ENCODE measurements at places on chromosomes 7 and 10.
A peak's percentile ranks its signal among the peaks of the same experiment; 100 is the strongest.

DNA sequence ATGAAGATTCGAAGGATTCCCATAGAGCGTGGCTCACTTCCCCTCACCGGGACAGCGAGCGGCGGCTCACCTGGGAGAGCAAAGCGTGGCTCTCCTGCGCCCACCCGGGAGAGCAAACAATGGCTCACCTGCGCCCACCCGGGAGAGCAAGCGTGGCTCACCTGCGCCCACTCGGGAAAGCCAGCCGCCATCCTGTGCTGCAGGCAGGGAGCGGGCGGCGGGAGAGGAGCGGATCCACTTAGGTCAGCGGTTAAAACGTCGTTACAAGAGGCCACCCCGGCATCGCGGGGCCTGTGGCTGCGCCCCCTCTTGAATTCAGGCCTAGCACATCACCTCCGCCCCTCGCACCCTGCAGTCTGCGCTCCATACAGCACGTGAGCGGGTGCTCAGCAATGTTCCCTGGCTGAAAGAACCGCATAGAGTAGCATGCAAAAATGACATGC is 461 bp upstream of the FIGNL1 start:
- DNase-seq, result peak; percentile 19

DNA sequence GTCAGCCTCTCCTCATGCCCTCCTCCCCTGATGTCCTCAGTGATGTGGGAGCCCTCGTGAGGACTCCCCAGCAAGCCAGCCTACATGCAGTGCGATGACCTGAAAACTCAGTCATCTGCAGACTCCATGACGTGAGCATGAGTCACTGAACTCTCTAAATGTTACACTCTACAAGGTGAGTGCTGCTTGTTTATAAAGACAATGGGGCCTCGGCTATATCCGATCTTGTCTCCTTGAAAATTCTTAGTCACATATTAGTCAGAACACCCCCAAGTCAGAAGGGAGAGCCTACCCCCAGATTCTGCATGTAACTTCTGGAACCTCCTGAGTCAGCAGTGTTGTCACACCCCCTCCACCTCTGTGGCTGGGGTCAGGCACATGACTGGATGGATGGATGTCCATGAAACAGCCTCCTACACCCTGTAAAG is 673.8 kb downstream of the INHBA start:
- no peak for DNase-seq

DNA sequence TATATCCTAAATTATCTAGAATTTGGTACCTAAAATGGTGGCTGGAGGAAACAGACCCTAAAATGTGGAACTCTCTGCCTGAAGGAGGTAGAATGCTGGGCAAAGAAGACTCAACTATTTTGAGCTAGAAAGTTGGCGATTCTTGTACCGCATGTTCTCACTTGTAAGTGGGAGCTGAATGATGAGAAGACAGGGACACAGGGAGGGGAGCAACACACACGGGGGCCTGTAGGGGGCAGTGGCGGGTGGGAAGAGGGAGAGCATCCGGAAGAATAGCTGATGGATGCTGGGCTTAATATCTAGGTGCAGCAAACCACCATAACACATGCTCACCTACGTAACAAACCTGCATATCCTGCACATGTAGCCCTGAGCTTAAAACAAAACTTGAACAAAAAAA is 250.6 kb downstream of the CALN1 start:
- DNase-seq, result no peak

GRCh38 chr7:132049462-132050304 is 493.3 kb upstream of the PODXL start:
- peak; percentile 36 for DNase-seq

GRCh38 chr7:35365523-35365922 is 111.6 kb upstream of the TBX20 start:
- DNase-seq, result no peak

DNA sequence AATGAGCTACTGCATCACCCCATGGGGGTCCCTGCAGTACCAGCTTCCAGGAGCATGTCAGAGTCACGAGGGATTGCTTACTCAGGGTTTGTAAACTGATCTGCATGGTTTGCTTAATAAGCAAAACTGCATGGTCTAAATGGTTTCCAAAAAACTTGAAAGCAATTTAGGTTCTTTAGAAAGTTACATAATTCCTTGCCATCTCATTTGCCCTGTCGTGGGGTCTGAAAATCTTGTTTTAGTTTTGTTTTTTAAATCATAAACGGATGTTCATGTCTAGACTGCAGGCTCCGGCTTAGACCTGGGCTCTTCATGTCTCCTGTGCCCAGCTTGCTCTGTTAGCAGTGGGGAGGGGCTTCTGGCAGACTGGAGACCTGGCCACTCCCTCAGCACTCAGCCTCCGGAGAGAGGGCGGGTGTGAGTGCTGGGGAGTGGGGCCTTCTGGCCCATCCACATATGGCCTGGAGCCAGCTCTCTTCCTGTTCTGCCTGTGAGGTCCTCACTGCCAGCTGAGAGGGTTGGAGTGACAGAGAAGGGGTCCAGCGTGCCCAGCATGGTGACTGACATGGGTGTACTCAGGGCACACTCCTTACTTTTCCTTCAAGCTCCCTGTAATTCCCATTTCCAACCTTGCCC is 17.5 kb downstream of the PRF1 start:
- DNase-seq, result no peak

DNA sequence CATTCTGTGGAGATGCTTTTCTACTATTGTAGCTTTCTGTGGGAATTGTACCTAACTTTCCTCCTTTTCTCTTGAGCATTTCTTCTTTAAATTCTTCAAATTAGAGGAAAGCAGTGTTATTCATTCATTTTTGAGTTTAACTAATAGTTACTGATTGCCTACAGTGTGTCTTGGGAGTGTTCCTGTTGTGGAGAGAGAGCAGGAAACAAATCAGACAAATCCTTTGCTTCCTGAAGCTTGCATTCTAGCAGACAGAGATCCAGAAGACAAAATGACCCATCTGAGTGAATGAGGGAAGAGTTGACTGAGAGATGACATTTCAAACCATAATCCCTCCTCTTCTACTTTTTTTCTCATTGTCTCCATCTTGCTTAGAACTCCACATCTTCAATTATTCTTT is 170.4 kb downstream of the SUGCT start:
- DNase-seq, result no peak

DNA sequence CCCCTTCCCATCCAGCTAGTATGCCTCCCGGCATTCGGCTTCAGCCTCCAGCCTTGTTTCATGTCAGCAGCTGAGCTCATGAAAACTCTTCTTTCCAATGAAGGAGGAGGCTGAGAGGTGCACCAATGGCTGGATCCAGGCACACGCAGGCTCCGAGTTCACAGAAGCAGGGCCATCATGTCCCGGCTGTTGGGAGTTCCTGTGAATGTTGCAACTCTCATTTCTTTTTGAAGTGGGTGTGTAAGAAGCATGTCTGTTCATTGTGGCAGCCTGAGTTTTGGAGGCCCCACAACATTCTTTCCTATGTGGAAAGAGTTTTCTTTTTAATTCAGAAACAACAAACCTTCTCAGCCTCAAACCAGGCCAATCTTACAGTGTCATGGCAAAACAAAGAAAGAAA is 89.7 kb downstream of the PTPRE start:
- no peak for DNase-seq

DNA sequence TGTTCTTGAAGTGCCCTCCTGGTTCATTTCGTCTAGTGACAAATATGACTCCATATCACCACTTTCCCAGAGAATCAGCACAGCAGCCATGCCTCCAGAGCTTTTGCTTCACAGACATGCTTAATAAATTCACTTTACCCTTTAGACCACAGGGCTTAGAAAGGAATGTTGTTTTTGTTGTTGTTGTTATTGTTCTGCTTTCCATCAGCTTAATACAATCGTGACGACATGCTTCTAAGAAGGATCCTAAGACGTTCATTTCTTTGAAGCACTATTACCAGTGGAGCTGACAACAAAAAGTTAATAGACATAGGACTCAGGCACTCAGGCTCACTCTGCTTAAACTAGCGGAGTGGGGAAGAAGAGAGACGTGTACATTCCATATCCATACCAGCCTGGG is 418.6 kb downstream of the KCNMA1 start:
- DNase-seq, result no peak

DNA sequence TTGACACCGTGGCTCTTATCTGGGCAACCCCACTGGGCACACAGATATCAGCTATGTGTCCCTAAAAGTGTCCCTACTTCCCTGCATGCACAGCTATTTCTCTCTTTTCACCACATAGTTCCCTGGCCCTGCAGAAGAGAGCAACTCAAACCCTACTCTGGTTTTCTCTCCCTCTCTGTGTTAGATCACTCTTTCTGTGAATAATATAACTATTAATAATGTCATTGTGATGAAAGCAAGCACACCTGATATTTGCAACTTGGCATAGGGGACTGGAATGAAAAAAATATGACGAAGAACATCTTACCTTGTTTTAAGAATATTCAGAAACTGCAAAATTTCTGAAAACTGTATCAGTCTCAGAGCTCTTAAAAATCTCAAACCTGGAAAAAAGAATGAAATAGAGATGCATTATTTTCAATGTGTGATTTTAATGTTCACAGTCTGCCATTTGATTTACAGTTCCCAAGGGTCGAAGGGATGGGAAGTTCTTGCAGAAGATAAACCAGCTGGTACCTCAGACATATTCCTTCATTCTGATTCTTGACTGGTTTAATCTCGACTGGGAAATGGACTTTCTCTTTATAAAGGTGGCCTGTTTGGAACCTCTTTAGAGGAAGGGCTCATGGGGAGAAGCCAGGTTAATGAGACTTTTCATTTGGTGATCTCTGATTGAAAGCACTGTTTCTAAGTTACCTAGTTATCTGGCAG is 516.8 kb downstream of the KCNMA1 start:
- DNase-seq, result no peak

DNA sequence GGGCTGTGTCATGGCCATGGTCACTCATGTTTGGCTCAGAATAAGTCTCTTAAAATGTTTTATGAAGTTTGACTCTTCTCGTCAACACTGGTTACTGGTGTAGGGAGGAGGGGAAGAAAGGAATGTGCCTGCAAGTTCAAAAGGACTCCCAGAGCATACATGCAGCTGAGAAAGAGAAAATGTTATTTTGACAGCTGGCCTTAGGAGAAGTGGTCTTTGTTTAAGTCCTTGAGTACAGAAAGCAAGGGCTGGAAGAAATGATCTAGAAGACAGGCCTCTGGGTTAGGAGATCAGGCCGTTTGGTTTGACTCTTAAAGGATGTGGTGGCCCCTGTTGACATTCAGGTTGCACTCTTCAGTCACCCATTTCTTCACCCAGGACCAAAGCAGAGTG is 245.5 kb downstream of the REEP3 start:
- no peak for DNase-seq

DNA sequence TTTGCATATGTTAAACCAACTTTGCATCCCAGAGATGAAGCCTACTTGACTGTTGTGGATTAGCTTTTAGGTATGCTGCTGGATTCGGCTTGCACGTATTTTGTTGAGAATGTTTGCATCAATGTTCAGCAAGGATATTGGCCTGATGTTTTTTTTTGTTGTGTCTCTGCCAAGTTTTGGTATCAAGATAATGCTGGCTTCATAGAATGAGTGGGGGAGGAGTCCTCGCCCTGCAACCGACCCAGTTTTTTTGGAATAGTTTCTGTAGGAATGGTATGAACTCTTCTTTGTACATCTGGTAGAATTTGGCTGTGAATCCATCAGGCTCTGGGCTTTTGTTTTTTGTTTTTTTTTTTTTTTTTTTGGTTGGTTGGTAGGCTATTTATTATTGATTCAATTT is 147.9 kb downstream of the AHR start:
- no peak for DNase-seq

GRCh38 chr7:41732436-41732785 is 29.5 kb upstream of the INHBA start:
- DNase-seq, result no peak

DNA sequence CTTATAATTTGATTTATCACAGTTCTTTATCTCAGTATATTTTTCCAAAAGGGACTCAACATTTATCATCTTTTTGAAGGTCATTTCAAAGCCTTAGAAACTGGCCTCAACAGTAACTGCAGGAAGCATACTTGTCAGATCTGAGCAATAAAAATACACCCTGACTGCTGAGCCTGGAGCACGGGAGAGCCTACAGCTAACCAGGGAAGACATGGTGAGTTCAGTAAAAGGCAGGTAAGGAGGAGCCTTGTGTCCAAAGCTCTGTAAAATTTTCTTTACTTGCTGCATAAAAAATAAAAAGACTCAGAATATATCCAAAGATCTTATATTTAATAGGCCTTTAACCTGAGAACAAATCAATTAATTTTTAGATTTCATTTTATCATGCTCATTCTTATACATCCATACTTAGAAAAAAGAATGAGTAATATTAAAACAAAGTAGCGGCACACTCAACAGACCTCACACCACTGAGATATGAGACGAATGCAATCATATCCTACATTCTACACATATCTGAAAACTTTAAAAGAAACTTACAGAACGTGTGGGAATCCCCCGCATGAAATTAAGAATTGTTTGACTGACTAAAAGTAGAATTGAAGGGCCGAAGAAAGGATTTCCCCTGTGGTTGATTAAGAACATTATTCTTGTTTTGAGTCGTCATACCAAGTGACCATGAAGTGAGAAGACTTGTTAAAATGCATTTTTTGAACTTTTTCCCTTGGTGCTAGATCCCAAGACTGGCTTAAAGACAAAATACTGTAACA is 296.4 kb upstream of the MKLN1 start:
- peak; percentile 90 for DNase-seq

DNA sequence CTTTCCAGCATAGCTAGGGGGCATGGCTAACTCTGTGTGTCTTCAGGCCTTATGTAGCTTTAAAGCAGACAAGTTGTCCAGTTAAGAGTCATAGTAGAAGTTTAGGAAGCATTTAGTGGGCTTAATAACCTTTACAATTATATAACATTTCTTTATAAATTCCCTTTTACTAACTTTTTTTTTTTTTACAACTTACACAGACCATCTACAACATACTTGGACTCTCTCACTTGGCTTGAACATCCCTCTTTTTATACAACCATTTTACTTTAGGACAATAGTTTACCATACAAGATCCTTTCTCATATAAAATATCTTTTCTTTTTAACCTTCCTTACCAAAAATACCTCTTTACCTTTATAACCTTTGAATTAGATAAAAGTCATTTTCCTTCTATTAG is 26.3 kb downstream of the SP4 start:
- DNase-seq, result no peak

- peak; percentile 56 for DNase-seq
Observed at GRCh38 chr10:71302874-71303568, 16.0 kb upstream of the SLC29A3 start.

GRCh38 chr10:4066581-4067390 is 281.8 kb upstream of the KLF6 start:
- DNase-seq, result peak; percentile 51

- no peak for DNase-seq
Observed at GRCh38 chr7:140085447-140085846, 22.7 kb upstream of the PARP12 start.

GRCh38 chr10:77377034-77377433 is 260.6 kb downstream of the KCNMA1 start:
- no peak for DNase-seq
